Stimulated activated CD4-positive, alpha-beta T cell treated with anti-CD3 and anti-CD28 coated beads, TNF-alpha, amount 100 ng/mL, for 48 hours (primary cell): ENCODE measurements at places on chromosomes 1 and 21.

- DNase-seq = no peak
Observed at GRCh38 chr1:151972542-151973248, 21.0 kb downstream of the S100A10 start.

DNA sequence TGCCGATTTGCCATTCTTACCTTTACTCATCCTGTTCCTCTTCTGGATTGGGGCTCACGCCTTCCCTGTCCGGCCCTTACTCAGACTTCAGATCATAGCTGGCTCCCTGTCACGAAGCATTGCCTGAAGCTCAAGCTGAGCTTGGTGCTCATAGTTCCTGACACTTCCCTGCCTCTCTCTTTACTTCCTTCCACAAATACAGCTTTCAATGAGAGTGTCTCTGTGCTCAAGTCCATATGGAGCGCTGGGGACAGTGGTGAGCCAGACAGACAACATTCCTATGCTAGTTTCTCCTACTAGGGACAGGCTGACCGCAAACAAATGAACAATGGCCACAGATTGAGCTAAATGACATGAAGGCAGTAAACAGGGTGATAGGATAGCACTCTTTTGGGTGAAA, 38.1 kb downstream of the HHAT start:
- DNase-seq = no peak

DNA sequence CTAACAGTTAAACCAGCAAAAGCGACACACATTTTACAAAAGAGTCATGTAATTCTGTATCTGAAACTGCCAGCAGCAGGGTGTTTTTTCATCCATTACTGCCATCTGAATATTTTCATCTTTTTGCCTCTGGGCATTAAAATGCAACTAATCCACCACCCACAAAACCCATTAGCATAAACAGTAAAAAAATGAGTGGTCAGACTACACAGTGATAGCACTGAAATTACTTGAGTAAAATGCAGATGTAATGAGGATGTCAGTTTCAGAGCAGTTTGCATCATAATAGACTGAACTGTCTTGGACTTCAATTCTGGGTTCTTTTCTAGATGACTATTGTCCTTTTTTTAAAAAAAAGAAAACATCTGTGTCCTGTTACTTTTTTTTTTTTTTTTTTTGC, 132.3 kb downstream of the GABPA start:
- DNase-seq = no peak

- no peak for DNase-seq
Observed at GRCh38 chr1:157090771-157091170, 8.8 kb downstream of the ETV3L start.

DNA sequence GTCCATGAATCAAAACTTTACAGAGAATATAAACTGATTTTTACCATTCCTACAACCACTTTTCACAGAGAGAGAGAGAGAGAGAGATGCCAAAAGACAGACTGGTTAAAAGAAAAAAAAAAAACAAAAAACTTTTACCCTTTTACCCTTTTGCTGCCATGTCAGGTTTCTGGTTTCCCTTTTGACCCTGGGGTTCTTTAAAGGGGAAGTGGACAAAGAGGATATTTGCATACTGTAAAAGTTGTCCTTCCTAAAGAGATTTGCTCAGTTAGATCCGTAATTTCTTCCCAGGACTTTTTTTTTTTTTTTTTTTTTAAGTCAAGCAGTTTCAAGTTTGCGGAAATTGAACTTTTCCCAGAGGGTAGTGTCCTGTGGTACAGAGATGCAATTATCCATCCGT, 287.8 kb upstream of the RGS18 start:
- no peak for DNase-seq

DNA sequence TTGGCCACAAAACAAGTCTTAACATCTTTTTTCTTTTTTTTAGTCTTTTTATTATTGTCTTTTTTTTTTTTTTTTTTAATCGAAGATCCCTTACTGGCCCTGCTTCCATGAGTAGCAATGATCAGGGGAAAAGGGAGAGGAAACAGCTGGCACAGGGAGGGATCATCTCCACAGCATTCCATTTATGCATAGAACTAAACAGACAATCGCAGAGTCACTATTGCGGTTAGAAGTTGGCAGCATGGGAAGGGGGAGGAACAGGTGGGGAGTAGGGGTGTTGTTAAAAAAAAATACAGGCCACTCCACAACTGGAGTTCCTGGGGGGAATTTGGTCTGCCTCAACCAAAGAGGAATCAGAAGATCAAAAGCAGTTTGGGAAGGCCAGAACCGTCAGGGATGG, 55.4 kb downstream of the C1orf185 start:
- no peak for DNase-seq

GRCh38 chr1:14103878-14104430, 404.0 kb downstream of the PRDM2 start:
- no peak for DNase-seq

DNA sequence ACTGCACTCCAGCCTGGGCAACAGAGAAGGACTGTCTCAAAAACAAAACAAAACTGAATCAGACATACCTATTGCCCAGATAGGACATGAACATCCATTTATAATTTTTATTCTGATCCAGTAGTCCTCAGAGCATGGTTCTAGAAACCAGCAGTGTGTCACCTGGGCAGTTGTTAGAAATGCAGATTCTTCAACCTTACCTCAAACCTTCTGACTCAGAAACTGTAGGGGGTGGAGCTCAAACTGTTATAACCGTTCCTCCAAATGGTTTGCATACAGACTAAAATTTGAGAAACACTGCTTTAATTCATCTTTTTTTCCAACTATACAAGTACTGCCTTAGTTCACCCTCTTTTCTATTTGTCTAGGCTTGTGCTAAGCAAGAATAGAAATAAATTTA, 6.0 kb downstream of the NASP start:
- no peak for DNase-seq

- DNase-seq = no peak
Observed at GRCh38 chr1:94101613-94102525, 19.1 kb downstream of the ABCA4 start.

GRCh38 chr1:201916649-201917249, 28.1 kb downstream of the SHISA4 start:
- DNase-seq = no peak

- DNase-seq = no peak
Observed at GRCh38 chr1:168518201-168518689, 25.6 kb downstream of the XCL2 start.
